ENCODE measurements at places on chromosomes 13 and 19.

- DNase-seq: no peak
Observed at GRCh38 chr13:94583926-94584325, 12.0 kb downstream of the TGDS start.

DNA sequence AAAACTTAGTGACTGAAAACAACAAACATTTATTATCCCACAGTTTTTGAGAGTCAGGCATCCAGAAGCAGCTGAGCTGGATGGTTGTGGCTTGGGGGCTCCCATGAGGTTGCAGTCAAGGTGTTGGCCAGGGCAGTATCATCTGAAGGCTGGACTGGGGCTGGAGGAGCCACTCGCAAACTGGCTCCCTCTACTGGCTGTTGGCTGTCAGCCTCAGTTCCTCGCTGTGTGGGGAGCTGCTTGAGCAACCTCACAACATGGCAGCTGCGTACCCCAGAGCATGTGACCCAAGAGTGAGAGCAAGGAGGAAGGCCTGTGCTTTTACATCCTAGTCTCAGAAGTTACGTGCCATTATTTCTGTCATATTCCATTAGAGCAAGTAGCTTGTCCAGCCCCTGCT, 9.7 kb downstream of the YJU2 start:
- no peak for DNase-seq

GRCh38 chr13:96898212-96898611, 96.1 kb downstream of the OXGR1 start:
- no peak for DNase-seq

DNA sequence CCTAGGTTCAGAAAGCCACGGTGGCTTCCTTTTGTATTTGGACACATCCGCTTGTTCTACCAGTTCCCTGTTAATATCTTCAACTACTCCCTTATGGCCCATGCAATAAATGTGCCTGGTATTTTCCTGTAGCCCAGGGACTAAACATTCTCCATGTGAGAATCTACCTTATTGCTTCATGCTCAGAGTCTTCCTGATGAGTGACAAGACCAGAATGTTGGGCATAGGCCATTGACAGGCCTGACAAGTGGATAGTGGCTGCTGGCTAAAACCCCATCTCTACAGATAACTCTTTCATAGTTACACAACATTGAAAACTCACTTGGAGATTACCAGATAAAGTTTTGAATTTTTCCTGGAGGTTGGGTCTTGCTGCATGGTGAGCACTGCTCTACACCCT, 449.9 kb downstream of the HS6ST3 start:
- no peak for DNase-seq

GRCh38 chr13:45416516-45417128, 1.6 kb downstream of the SLC25A30 start:
- DNase-seq: no peak

GRCh38 chr19:44955505-44956439, 592 bp downstream of the CLPTM1 start:
- no peak for DNase-seq

DNA sequence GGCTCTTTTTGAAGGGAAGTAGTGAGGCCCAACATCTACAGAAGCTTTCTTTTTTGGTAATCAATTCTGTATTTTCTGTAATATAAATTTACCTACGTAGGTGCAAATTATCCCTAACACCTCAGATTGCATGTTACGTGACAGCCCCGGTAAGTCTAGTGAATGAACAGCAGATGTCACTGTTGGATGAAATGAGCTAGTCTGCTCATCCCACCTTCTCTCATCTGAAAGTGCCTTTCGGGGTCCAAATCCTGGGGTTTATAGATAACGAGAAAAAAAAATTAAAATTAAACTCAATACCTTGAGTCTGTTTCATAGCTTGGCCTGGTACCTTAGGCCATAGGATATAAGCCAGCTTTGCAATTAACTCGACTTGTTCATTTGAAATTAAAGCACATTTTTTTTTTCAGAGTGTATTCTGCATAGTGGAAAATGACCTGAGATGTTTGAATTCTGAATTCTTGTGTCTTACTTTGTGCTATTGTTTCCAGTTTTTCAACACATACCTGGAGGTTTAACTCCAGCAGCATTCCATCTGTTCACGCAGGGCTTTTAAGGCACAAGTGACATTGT, 548.2 kb downstream of the GPC5 start:
- no peak for DNase-seq

DNA sequence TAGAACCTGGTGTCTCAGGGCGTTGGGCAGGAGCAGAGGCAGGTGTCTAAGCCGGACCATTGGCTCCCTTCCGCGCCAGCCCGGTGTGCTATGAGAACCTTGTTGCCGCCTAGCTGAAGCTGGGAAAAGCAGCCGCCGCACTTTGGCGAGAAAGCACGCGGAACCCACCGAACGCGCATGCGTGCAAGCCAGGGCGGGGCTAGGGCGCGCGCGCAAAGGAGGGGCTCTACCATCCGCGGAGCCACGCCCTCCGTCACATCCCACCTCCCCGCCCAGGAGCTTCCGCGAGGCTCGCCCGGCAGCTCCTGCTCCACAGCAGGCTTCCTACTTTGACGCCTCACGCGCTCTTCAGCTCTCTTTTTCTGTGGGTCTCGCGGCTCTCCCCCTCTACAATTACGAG, 51.3 kb downstream of the WDR87 start:
- DNase-seq: no peak

DNA sequence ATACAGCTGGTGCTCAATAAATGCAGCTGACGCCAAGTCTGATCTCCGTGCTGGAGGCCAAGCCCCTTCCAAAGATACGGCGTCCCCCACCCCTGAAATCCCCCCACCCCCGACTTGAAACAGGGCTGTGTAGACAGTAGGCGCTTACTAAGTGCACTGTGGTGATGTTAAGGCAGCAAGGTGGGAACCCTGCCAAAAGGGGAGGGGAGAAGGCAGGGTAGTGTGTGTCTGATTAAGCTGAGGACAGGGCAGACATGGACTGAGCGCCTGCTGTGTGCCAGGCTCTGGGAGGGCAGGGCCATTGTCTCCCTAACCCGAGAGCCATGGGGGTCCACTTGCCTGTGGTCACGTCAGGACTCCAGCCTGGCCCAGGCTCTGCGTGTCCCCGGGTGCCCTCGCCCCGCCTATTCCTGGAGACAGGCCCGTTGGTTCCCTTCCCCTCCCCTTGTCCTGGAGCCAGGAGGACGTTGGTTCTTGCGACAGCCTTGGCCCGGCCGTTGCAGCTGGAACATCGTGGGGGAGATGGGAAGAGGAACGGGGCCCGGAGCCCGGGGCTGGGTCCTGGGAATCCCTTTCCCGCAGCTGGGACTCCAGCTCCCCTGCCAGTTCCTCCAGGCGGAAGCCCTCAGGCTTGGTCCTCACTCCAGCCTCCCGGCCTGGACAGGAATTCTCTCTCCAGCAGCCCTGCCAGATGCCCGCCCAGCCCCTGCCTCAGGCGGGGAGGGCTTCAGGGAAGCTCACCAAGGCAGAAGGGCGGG, 1.7 kb upstream of the ELANE start:
- peak; percentile 96 for DNase-seq

GRCh38 chr13:97435794-97436193, 1.8 kb downstream of the RAP2A start:
- DNase-seq: no peak

DNA sequence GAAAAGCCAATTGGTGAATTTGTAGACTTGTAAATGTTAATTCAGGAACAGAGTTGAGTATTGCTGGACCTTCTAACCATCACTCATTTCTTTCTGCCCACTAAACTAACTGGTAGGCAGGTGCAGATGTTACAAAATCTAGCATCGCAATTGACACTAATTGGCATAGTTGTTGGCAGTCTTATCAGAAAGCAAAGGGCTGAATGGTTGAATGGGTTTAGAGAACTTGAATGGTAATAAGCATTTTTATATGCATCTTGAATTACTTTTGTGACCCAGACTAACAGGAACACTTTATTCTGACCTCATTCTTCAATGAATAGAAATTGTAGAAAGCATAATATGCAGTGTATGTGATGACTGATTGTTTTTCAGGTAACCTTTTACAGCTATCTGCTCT, 189.1 kb downstream of the GGACT start:
- DNase-seq: no peak

- no peak for DNase-seq
Observed at GRCh38 chr19:41144403-41144802, 30.2 kb downstream of the CYP2F1 start.

- no peak for DNase-seq
Observed at GRCh38 chr13:30112602-30113435, 194.5 kb downstream of the KATNAL1 start.

GRCh38 chr19:52070496-52070895, 21.9 kb upstream of the ZNF432 start:
- DNase-seq: no peak

- DNase-seq: no peak
Observed at GRCh38 chr13:25943658-25944057, 108.2 kb downstream of the SHISA2 start.

DNA sequence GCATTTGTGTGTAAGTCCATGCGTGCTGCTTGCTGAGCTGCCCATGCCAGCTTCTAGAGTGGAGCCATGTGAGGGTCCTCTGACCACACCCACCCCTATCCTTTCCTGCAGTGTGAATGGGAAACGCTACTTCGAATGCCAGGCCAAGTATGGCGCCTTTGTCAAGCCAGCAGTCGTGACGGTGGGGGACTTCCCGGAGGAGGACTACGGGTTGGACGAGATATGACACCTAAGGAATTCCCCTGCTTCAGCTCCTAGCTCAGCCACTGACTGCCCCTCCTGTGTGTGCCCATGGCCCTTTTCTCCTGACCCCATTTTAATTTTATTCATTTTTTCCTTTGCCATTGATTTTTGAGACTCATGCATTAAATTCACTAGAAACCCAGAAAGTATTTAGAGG, 10.3 kb downstream of the TBCB start:
- no peak for DNase-seq

DNA sequence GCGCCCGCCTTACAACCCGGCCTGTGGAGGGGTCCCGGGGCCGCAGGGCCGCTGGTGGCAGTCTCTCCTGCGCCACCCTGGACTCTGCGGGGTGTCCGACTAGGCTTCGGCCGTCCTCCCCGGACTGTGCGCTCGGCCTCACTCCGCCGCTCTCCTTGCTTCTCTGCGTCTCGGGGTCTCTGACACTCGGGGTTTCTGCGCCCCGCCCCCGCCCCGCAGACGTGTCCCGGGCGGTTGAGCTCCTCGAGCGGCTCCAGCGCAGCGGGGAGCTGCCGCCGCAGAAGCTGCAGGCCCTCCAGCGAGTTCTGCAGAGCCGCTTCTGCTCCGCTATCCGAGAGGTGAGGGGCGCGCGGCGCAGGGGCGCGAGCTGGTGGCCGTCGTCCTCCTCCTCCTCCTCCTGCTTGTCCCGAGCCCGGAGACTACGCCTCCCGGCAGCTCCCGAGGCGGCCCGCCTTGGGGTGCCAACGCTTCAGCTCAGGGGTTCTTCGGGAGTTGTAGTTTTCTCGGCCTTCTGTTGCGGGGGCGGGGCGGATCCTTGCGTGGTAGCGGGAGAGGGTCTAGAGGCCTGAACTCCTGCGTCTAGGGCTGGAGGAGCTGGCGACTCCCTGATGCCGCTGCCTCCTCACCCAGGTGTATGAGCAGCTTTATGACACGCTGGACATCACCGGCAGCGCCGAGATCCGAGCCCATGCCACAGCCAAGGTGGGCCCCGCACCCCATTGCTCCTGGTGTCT, 627 bp downstream of the LIN7B start:
- no peak for DNase-seq

GRCh38 chr19:39406656-39407409, at the start of gene ZFP36:
Gene ZFP36 (plus strand): TSS chr19:39406847. CDS start chr19:39406905, 58 bp downstream.
- peak; percentile 98 for DNase-seq

- no peak for DNase-seq
Observed at GRCh38 chr19:5314012-5314906, 26.4 kb downstream of the PTPRS start.

GRCh38 chr19:2240881-2241760, 4.5 kb downstream of the SF3A2 start:
- DNase-seq: no peak

GRCh38 chr13:44051918-44052675, 172.4 kb downstream of the LACC1 start:
- no peak for DNase-seq

DNA sequence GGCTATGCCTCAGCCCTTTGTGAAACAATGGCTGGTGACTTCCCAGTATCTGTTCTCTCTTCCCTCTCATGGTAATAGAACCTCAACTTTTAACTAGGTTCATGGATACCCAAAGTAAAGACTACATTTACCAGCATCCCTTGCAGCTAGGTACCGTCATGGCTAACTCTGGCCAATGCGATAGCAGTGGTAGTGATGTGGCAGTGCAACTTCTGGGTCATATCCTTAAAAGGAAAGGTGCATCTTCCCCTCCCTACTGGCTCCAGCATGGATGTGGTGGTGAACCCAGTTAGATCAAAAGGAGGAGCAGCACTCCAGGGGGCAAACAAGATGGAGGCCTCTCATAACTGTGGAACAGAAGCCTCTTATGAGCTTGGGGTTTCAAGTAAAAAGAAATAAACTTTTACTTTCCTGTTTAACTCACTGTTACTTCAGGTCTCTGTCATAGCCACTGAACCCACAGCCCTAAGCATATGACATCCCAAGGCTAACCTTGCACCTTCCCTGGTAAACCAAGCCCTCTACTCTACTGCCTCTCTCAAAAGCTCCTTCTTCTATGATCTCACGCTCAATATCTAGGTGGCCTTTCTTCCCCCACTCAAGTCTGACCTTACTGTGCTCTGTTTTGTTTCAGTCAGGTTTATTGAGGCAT, 104.4 kb downstream of the DOCK9 start:
- DNase-seq: no peak

- DNase-seq: no peak
Observed at GRCh38 chr13:73198991-73199411, 140.2 kb downstream of the KLF5 start.

DNA sequence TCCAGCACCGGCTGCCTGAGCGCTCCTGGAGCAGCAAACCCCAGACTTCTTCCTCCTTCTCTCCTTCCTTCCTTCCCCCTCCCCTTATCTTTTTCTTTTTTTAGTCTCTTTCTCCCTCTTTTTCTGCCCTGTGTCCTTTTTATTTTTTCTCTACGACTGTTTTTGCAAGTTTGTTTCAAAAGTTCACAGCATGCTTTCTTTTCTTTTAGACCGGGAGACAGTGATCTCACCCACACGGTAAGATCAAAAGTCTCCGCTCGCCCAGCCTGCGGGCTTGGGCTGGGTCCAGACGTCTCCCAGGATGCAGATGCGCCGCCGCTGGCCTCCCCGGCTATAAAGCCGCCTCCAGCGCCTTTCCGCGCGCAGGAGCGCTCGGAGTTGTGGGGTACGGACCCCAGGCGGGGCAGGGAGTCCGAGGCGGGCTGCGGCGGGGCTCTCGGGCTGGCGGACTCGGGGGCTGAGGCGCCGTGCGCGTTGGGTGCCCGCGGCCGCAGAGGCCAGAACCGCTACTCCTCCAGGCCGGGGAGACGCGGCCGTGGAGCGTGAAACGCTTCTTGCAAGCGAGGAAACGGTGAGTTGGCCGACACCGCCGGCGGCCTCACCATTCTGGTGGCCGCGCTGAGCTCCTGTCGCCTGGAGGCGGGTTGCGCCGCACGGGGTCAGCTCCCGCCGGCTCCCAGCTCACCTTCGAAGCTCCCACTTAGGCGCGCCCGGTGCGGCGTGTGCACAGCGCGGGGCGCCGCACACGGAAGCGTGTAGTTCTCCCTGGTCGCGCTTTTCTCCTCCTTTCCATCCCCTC, 2.0 kb upstream of the TSHZ3 start:
- DNase-seq: no peak

DNA sequence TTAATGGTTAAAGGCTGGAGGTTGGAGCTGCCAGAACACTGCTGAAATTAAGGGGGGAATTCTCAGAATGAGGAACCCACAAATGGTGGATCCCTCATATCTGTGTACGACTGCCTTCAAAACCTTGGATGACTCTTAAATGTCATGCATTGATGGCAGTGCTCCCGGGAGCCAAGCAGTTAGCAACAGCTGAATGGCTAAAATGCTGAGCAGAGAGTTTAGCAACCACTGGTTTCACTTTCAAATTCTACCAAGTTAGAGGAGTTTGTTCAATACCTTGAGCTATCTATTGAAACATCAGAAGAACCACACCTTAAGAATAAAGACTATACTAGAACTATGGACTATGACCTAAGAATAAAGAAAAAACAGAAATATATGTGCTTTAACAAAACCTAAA, 41.4 kb downstream of the UQCRFS1 start:
- no peak for DNase-seq

Data from mesenteric fat pad (tissue), 1 donor.